Renal pelvis (tissue), 12 donors: ENCODE measurements at places on chromosomes 1 and 21. TPM values are rescaled to one million over a fixed set of nuclear protein-coding genes. Genes with fewer than 3 reads are reported as not detected.

Gene LAD1
- polyA plus RNA-seq: 34.6 TPM

Gene GBP4
- polyA plus RNA-seq: 7.7 TPM

Gene CCDC24
- 19.9 TPM for polyA plus RNA-seq

Gene RAB25
- 55.3 TPM for polyA plus RNA-seq

Gene NBPF19
- 13.3 TPM for polyA plus RNA-seq

Gene FCRL1
- polyA plus RNA-seq: 0.12 TPM

Gene HMGCS2
- polyA plus RNA-seq: 94.1 TPM

Gene TOMM40L
- polyA plus RNA-seq: 16.5 TPM

Gene SLC44A5
- polyA plus RNA-seq: 14.2 TPM
